Naive thymus-derived CD8-positive, alpha-beta T cell (primary cell): ENCODE measurements at places on chromosomes 5 and 9. TPM values are rescaled to one million over a fixed set of nuclear protein-coding genes. Genes with fewer than 3 reads are reported as not detected.

The CLIC3 gene
- total RNA-seq, result 13.5 TPM

The OGN gene
- total RNA-seq, result not detected

DNA sequence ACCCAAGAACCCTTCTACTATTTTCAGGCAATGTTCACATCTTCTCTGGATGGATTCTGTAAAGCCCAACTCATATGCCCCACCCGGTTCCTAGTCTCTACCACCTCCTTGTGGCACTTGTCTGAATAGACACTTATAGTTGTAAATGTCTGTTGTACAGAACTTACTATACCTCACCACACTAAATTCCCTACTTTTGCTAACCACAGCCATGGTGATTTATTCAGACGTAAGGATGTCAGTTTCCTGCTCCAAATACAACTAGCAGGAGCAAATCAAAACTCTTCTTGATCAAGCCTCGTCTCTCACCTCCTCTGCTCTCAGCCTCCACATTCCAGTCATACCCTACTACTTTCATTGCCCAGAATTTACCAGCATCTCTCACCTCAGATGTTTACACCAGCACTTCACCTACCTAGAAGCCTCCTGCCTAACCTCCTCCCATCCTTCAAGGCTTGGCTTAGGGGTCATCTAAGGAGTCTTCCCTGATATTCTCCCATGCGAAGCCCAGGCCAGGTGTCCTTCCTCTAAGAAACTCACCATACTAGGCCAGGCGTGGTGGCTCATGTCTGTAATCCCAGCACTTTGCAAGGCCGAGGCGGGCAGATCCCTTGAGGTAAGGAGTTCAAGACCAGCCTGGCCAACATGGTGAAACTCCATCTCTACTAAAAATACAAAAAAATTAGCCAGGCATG is 75.5 kb downstream of the MAPKAP1 start:
- DNase-seq, result no peak

DNA sequence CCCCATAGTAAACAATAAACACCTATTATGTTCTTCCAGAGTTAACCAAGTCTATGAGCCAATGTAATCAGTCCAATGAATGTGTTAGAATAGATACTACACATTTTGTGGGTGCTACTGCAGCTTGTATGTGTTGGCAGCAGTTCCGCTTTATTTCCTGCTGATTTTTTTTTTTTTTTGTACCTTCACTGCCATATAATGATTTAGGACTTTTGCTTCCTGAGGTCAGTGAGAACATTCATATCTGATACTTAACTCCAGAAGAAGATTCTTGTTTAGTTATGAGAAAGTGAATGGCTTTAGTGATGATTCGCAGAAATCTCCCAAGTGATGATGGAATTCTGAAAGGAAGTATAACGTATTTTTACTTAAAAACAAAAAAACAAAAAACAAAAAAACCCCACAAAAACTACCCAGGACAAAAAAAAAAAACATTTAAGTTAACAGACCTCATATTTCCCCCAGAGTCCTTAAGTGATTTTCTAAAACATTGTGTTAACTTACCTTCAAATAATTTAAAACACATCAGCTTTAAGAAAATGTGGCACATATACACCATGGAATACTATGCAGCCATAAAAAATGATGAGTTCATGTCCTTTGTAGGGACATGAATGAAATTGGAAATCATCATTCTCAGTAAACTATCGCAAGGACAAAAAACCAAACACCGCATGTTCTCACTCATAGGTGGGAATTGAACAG is 24.7 kb upstream of the LMNB1 start:
- DNase-seq, result no peak

DNA sequence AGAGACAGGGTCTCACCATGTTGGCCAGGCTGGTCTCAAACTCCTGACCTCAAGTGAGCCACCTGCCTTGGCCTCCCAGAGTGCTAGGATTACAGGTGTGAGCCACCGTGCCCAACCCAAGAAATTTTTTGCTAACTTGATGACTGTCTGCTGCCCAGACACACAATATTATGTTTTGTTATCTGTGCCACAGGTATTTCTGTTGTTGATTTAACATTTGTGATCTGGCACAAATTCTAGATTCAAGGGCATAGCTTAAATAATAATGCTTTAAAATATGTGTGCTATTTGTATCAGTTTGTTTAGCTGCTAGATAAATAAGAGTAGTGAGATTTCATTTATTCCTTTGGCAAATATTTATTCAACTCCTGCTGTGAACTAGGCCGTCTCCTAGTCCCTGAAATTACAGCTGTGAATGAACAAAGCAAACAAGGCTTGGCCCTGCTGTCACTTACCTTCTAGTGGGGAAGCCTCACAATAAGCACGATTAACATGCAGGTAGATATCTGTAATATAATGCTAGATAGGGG is 35.3 kb downstream of the GAPVD1 start:
- DNase-seq, result no peak
